ENCODE measurements at places on chromosomes 5 and 9.

DNA sequence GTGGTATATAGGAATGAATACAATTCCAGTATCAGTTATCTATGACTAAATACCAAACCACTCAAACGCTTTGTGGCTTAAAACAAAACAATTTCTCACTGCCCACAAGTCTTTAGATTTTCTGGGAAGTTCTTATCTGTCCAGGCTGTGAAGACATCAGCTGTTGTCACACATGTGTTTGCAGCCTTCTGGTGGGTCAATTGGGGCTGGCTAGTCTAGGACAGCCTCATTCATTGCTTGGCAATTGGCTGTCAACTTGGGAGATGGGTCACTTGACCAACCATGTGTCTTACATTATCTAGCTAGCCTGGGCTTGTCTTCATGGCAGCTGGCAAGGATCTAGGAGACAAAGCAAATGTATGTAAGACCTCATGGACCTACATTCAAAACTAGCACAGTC is 53.8 kb upstream of the PAPPA start:
- no peak for DNase-seq

DNA sequence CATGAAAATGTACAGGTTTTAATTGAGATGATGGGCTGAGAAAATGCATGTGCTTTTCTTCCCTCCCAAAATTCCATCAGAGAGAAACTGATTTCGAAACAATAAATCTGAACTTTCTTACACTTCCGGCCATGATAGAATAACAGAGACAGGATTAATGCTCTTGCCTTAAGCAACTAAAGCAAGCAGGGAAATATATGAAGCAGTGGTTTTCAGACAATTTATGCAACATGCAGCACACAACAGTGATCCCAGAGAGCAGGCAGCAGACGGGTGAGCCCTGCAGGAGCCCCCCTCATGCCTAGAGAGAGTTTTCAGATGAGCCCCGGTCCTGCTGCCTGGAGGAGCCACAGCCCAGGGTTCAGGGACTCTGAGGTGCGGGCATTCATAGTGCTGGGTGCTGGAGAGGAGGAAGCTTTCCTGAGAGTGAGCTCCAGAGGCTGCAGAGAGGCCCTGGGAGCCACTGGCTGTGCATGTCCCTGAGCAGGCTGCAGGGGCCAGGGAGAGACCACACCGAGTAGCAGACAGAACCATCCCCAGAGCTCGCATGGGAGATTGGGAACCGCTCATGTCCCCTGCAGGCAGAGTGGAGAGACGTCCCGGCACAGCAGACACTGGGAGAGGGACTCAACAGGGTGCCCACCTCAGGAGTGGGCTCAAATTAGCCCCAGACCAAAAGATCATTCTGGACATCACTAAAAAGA is 143.5 kb downstream of the OLFM1 start:
- no peak for DNase-seq

DNA sequence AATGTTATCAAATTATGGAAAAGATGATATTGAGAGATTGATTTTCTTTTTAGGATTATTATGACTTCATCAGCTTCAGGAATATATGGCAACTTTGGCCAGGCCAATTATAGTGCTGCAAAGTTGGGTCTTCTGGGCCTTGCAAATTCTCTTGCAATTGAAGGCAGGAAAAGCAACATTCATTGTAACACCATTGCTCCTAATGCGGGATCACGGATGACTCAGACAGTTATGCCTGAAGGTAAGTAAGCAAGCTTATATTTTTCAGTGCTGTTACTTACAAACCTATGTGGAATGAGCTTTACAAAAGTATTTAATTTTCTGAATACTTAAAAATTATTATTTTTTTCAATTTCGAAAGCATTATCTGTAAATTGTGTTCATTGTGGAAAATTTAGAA is 26.5 kb downstream of the HSD17B4 start:
- no peak for DNase-seq

DNA sequence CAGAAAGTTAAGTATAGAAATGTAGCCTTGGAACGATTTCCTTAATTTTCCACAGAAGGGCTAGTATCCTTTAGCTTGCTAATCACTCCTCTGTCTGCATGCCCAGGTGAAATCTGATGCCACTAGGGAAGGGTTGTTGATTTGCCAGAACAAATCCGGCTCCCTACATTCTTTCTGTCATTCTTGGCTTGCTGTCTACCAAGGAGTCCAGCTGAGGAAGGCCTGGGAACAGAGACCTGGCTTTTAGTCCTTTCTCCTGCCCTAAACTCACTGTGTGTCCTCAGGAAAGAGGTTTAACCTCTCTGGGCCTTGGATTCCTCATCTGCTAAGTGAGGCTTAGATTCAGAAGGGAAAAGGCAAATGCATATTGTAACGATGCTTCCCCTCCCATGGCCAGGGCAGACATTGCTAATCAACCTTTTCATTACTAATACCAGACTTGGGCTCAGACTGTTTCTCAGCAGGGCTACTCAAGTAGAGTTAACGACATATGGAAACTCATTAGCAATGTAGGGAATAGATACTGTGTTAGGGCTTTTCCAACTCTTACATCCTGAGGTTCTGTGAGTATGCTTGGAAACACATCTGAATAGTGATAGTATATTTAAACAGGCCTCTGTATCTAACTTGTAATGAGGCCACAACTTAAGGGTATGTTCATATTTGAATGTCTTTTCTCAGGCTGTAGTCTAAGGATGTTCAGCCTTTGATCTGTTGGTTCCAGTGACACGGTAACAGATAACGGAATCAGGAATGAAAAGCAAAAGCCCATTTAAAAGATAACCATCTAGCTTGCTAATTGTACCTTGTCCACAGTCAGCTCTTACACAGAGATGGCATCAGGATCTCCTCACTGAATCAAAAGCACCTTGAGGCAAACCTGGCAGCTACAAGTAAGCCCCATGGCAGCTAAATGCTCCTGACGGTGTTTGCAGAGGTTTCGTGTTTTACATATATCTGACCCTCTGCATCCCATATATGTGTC is 4.1 kb downstream of the GALNT10 start:
- no peak for DNase-seq

- no peak for DNase-seq
These were observed 443.3 kb downstream of the DNAH5 start for GRCh38 chr5:13501176-13501575.

DNA sequence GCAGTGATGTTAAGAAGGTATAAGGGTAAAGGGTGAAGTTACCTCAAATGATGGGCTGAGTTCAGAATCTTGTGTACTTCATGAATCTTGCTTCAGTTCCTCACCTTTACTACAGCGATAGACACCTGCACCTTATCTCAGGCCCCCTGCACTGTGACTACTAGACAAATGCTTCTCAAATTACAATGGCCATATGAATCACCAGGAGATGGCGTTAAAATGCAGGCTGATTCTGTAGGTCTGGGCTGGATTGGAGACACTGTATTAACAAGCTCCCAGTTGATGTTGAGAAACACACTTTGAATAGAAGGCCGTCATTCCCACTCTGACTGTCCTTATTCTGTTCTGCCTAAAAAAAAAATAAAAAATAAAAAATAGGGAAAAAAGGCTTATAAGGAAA is 29.8 kb downstream of the TARS1 start:
- peak; percentile 12 for DNase-seq

DNA sequence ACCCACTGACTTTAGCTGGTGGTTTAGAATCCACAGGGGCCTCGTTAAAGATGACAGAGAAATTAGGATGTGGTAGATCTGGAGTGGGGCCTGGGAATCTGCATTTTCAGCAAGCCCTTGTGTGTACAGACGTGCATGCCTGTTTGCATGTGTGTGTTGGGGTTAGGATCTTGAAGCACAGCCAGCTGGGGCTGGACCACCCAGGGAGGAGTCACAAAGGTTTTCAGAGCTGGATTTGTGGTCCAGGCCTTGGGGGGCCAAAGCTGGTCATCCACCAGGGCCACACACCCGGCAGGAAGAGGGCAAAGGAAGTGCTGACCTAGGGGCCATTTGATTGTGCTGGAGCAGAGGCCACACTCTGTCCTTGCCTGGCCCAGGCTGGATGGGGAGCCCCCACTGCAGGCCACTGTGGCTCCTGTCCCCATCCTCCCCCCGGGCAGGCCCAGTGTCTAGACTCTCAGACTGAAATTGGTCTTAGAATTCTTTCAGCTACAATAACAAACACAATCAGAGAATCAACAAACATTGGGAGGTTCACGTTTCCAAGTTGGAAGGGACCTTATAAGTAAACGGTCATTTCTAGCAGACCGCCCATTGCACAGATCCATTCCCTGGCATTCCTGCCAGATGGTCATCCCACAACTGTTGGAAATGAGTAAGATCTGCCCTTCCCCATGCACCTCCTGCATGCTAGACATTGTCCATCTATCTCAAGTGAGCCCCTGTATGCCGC is 10.3 kb downstream of the CDX1 start:
- DNase-seq, result no peak

DNA sequence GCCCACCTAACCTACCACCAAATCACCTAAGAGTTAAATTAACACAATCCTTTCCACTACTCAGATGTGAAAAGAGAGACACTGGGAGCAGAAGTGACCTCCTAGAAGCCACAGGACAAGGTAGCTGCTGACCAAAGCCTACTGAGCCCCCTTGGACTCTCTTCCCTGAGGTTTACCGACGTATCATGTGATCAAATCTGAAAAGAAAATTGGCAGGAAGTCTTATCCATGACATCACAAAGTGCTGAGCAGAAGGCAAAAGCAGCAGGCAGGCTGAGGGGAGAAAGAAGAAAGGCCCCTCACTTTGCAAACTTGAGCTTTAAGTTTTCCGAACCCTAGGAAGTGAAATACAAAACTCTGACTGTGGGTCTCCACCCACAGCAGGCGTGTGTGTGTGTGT is 11.1 kb downstream of the PRELID2 start:
- DNase-seq, result no peak

- DNase-seq, result no peak
These were observed 107.9 kb upstream of the ZNF366 start for GRCh38 chr5:72615061-72615460.

- no peak for DNase-seq
These were observed 14.6 kb downstream of the ARL15 start for GRCh38 chr5:54295651-54296276.

GRCh38 chr9:78871452-78872331 is 574.8 kb downstream of the PSAT1 start:
- DNase-seq, result no peak

GRCh38 chr9:33506626-33507370 is 17.3 kb upstream of the ANKRD18B start:
- DNase-seq, result no peak

GRCh38 chr5:125673359-125673950 is 749.8 kb upstream of the GRAMD2B start:
- DNase-seq, result no peak

DNA sequence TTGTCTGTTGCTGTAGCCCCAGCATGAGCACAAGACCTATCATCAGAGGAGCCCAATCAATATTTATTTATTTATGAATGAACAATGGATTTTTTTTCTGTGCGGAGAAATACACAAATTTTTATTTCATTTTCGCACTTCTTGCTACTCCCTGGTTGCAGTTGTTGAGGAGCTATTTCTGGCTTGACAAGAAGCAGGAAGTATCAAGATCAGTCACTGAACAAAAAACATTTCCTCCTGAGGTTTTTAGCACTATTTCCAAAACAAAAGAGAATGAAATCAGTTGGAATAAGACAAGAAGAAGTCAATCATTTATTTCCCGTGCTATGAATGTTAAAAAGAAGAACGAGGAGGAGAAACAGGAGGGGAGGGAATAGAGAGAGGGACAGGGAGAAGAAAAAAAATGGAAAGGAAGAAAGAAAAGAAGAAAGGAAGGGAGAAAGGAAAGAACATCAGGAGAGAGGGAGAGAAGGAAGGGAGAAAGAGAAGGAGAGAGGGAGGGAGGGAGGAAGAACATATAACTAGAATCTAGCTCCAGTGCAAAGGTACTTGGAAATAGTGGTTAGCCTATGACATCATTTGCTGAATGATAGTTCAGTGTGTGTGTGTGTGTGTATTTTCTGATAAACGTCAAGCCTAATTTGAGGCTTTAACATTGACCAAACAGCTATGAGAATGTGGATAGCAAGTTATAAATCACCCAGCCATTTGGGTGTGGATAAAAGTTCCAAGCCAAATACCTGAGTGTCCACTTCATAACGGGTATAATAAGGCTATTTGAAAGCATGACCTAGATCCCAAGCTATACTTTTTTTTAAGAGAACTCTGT is 586.0 kb downstream of the EBF1 start:
- DNase-seq, result no peak

- DNase-seq, result peak; percentile 87
These were observed 26.9 kb downstream of the ADAMTS2 start for GRCh38 chr5:179318221-179318955.

DNA sequence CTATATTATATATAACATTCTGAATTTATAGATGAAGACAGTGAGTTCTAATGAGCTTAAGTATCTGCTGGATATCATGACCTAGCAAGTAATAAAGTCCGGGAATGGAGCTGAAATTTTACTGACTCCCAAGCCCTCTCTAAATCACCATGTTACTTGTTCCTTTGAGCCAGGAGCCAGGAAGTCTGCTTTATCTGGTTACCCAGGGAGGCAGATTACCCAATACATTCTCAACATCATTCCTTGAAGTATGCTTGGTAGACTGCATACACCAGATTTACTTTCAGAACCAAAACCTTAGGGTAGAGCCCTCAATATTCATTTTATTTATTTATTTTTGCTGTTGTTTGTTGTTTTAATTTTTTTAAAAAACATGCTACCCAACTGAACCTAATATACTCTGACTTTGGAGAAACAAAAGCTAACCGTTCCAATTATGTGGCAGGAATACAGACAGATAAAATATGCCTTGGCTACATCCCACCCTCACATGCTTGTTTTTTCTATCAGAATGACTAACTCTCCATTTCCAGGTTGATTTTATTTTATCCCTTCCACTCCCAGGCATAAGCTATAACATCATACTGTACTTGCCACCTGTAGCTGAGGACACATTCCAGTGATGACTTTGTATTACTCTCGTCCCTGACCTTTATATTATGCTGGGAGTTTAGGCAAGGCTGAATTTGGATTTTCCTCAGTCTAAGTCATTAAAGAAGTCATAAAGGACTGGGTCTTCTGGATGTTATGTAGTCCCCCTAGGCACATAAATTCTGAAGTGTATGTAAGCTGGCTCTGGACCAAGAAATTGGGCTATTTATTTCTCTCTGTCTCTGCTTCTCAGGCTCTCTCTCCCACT is 82.0 kb downstream of the YIPF5 start:
- DNase-seq, result no peak

GRCh38 chr5:61177070-61177469 is 14.8 kb upstream of the SMIM15 start:
- no peak for DNase-seq

GRCh38 chr5:73214306-73214705 is 41.3 kb downstream of the TMEM174 start:
- no peak for DNase-seq

GRCh38 chr5:177309351-177310191 is 2.1 kb downstream of the MXD3 start:
- DNase-seq, result peak; percentile 68
